ENCODE measurements at places on chromosomes 16 and 17. TPM values are rescaled to one million over a fixed set of nuclear protein-coding genes. Genes with fewer than 3 reads are reported as not detected.

- H3K27me3 ChIP-seq, result no peaks in the 10 kb centered on the region
- H3K36me3 ChIP-seq, result no peaks in the 10 kb centered on the region
- H3K27ac ChIP-seq, result no peak overlapping the region
- no peaks in the 10 kb centered on the region for H3K4me1 ChIP-seq
- DNase-seq, result no peak
- no peak overlapping the region for H3K4me3 ChIP-seq
These were observed 45.7 kb downstream of the TMEM186 start for GRCh38 chr16:8751481-8752311.

- H3K4me3 ChIP-seq, result no peak overlapping the region
- no peak overlapping the region for H3K27ac ChIP-seq
- H3K36me3 ChIP-seq, result peaks cover 4% of the 10 kb centered on the region
- no peak for DNase-seq
- no peaks in the 10 kb centered on the region for H3K27me3 ChIP-seq
These were observed 700.2 kb downstream of the KCNJ2 start for GRCh38 chr17:70869402-70870085.

DNA sequence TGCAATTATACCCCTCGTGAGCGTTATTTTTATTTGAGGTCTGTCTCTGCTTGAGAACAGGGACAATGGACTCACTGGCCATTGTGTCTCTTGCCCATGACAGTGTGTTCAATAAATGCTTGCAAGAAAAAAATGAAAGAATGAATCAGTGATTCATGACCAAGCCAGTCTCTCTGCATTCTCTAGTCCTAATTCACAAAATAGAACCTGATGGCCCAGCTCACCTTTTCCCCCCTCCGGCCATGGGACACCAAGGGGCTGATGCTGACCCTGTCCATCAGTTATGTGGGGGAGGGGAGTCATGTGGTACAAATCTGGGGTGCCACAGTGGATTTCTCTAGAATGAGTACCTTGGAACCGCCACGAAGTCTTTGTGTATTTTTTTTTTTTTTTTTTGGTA, 38.2 kb downstream of the CCDC42 start:
- H3K36me3 ChIP-seq, result peaks cover 6% of the 10 kb centered on the region
- H3K4me1 ChIP-seq, result no peaks in the 10 kb centered on the region
- peaks cover 5% of the 10 kb centered on the region for H3K27me3 ChIP-seq
- no peak overlapping the region for H3K4me3 ChIP-seq
- H3K27ac ChIP-seq, result no peak overlapping the region
- DNase-seq, result no peak

DNA sequence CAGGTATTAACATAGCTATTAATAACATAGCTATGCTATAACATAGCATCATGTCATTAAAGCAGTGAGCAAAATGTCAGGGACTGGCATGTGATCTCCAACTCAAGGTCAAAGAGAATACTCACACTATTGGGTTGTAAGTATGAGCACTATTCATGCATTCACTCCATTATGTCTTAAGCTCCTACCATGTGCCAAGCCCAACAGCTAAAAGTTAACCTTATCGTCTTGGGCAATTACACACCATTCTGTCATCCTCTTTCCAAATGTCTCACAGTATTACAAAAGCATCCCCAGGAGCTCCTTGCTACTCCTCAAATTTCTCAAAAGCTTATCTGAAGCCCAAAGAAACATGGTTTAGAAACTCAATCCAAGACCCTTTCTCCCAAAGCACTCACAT, 22.0 kb upstream of the NOG start:
- no peak overlapping the region for H3K4me3 ChIP-seq
- H3K27me3 ChIP-seq, result no peaks in the 10 kb centered on the region
- no peak overlapping the region for H3K27ac ChIP-seq
- H3K4me1 ChIP-seq, result 0 out of 2 replicates have a peak, but pooled peaks cover 2% of the 10 kb centered on the region
- no peaks in the 10 kb centered on the region for H3K36me3 ChIP-seq

- no peak for DNase-seq
- peaks cover 27% of the 10 kb centered on the region for H3K27me3 ChIP-seq
- H3K4me3 ChIP-seq, result peak overlapping the region; percentile 32
- no peaks in the 10 kb centered on the region for H3K36me3 ChIP-seq
- H3K27ac ChIP-seq, result no peak overlapping the region
These were observed 11.4 kb downstream of the CFAP97D1 start for GRCh38 chr17:43791589-43791988.

DNA sequence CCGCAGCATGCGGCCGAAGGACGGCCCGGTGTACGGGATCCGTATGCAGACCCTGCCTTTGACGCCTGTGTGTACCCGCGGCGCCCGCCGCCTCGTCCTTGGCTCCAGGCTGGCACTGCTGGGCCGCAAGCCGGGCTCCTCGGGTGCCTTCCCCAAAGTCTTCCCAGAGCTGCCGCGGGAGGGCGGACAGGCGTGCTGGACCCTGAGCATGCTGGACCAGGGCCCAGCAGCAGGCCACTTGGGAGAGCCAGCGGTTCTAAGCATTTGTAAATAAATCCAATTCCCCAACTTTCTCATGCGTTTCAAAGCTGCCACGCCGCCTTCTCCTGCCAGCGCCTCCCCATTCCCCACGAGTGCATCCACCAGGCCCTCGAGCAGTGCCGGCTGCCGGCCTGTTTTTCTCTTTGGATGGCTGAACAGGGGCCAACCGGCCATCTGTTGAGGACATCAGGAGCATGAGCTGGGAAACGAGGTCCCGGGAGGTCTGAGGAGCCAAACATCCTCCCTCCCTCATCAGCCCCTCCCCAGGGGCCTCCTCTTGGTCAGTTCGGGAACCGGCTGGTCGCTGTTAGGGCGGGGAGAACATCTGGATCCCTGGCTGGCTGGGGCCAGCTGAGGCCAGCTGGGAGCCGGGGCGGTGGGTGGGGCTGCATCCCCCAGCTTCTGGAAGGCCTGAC, 20.5 kb upstream of the PABPN1L start:
- no peak for DNase-seq
- no peak overlapping the region for H3K27ac ChIP-seq

- no peaks in the 10 kb centered on the region for H3K27me3 ChIP-seq
- no peak overlapping the region for H3K27ac ChIP-seq
- peaks cover 37% of the 10 kb centered on the region for H3K36me3 ChIP-seq
- no peak overlapping the region for H3K4me3 ChIP-seq
- no peak for DNase-seq
- H3K4me1 ChIP-seq, result 0 out of 2 replicates have a peak, but pooled peaks cover 3% of the 10 kb centered on the region
These were observed 17.1 kb downstream of the GGA3 start for GRCh38 chr17:75244133-75244866.

- peaks cover 64% of the 10 kb centered on the region for H3K4me1 ChIP-seq
- no peak for DNase-seq
- no peaks in the 10 kb centered on the region for H3K36me3 ChIP-seq
- H3K4me3 ChIP-seq, result no peak overlapping the region
These were observed 3.6 kb downstream of the CLEC19A start for GRCh38 chr16:19288872-19289799.

DNA sequence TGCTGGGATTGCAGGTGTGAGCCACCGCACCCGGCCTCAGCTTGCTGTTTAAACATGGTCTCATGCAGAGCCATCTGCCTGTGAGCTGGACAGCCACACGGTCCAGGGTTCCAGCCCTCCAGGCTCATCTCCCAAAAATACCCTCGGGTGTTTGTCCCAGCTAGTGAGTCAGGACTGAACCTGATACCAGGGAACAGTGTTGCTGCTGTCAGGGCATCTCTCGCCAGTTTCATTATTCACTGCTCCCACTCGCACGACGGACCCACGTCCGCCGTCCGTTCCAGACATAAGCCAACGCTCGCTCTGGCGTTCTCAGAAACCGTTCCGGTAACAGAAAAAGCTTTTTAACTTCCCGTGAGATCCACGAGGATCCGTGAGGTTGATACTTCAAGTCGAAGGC, 77.6 kb downstream of the NXN start:
- peak overlapping the region; percentile 89 for H3K27ac ChIP-seq
- H3K36me3 ChIP-seq, result no peaks in the 10 kb centered on the region
- no peak for DNase-seq
- H3K4me1 ChIP-seq, result peaks cover 76% of the 10 kb centered on the region
- H3K27me3 ChIP-seq, result no peaks in the 10 kb centered on the region
- H3K4me3 ChIP-seq, result no peak overlapping the region

- H3K36me3 ChIP-seq, result no peaks in the 10 kb centered on the region
- H3K27me3 ChIP-seq, result no peaks in the 10 kb centered on the region
- no peak overlapping the region for H3K4me3 ChIP-seq
- DNase-seq, result no peak
These were observed 315.6 kb downstream of the SNX29 start for GRCh38 chr16:12291989-12292759.

DNA sequence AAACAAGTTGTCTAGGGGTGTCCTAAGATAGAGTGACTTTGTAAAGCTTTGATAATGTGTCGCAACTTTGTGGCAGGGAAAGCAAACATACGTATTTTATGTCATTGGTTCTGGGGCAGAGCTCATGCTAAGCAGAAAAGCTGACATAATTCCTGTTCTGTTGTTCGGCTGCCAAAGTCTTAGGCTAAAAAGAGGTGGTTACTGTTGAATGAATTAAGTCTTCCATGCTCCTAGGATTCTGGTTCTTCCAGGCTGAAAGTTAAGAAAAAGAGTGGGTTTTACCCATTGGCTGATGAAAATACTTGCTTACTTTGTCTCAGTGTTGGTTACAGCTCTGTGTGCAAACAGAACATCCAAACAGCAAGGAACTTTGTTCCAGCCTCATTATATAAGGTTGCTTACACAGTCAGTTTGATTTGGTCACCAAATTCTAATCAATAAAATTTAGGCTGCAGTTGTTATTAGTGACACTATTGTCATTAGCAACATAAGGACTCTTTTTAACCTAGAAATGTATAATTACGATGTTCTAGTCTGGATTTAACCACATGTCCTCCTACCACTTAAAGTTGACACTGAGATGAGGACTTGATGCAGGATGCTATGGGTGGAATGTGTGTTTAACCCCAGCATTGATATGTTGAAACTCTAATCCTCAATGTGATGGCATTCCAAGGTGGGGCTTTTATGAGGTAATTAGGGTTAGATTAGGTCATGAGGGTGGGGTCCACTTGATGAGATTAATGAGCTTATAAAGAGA, 114.0 kb upstream of the GOT2 start:
- no peak overlapping the region for H3K27ac ChIP-seq
- no peaks in the 10 kb centered on the region for H3K27me3 ChIP-seq
- no peak overlapping the region for H3K4me3 ChIP-seq
- no peak for DNase-seq
- peaks cover 11% of the 10 kb centered on the region for H3K4me1 ChIP-seq
- peaks cover 11% of the 10 kb centered on the region for H3K36me3 ChIP-seq

DNA sequence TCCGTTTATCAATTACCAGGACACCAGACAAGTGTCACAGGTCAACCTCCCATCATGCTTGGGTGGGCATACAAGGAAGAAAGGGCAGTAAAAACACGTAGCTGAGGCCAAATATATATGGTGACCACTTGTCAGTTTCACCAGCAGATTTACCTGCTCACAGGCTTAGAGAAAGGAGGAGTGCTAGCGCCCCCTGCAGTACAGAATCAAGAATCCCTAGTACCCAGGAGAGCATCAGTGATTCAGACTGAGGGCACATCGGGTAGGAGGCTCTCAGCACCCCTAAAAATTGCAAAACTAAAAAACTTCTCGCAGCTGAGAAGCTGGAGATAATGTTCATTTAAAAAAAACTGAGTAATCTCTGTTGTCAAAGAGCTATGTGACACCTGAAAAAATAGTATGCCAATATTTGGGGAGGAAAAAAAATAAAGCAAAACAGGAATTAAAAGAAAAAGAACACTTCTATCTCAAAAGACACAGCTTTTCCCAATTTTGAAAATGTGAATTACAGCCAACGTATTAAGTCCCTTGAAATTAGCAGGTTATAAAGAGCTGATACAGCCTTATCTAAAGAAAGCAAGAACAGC, 21.2 kb upstream of the MON1B start:
- no peaks in the 10 kb centered on the region for H3K27me3 ChIP-seq
- H3K36me3 ChIP-seq, result no peaks in the 10 kb centered on the region
- H3K27ac ChIP-seq, result no peak overlapping the region
- peak; percentile 70 for DNase-seq

GRCh38 chr17:82065638-82066303, at the start of gene DUS1L:
Gene DUS1L, minus strand, starts transcription at chr17:82065804. Its CDS starts 745 bp downstream, at chr17:82065059.
- 0 out of 2 replicates have a peak, but pooled peaks cover 2% of the 10 kb centered on the region for H3K4me1 ChIP-seq
- no peaks in the 10 kb centered on the region for H3K36me3 ChIP-seq
- peak within 1 kb of the TSS; percentile 74 for H3K4me3 ChIP-seq
- DNase-seq, result peak; percentile 60
- H3K27me3 ChIP-seq, result peaks cover 2% of the 10 kb centered on the region

- H3K4me3 ChIP-seq, result no peak overlapping the region
- DNase-seq, result no peak
- H3K27ac ChIP-seq, result no peak overlapping the region
These were observed 55.6 kb upstream of the GCSH start for GRCh38 chr16:81151648-81152310.

GRCh38 chr16:56749672-56750491, 20.0 kb downstream of the NUP93 start:
- H3K4me1 ChIP-seq, result peaks cover 26% of the 10 kb centered on the region
- H3K36me3 ChIP-seq, result peaks cover 40% of the 10 kb centered on the region
- no peaks in the 10 kb centered on the region for H3K27me3 ChIP-seq
- no peak overlapping the region for H3K4me3 ChIP-seq
- no peak overlapping the region for H3K27ac ChIP-seq
- DNase-seq, result no peak

- H3K4me1 ChIP-seq, result no peaks in the 10 kb centered on the region
- DNase-seq, result no peak
- peaks cover 54% of the 10 kb centered on the region for H3K36me3 ChIP-seq
These were observed 19.7 kb upstream of the NDUFAB1 start for GRCh38 chr16:23615805-23616204.

DNA sequence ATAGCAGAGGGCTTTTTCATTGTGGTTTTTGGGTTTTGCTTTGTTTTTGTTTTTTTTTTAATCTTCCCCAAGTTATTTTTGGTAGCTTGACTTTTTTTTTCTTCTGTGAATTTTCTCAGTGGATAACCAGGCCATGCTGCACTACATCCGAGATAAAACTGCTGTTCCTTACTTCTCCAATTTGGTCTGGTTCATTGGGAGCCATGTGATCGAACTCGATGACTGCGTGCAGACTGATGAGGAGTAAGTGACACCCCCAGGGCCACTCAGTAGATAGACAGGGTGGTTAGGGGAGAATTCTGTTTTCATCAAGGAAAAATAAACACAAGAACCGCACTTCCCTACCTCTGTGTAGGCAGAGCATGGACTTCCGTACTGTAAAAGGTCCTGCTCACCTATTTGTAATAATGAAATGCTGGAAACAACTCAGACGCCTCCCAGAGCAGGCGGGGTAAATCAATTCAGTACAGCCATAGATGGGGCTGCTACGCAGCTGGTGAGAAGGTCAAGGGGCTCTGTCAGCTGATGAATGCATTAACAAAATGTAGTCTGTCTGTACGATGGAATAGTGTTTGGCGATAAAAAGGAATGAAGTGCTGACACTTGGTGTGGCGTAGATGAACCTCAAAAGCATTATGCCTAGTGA, 28.6 kb downstream of the CLEC16A start:
- no peaks in the 10 kb centered on the region for H3K27me3 ChIP-seq
- H3K4me3 ChIP-seq, result no peak overlapping the region
- DNase-seq, result no peak
- H3K4me1 ChIP-seq, result peaks cover 5% of the 10 kb centered on the region
- no peaks in the 10 kb centered on the region for H3K36me3 ChIP-seq

Gene TK2
- 7.6 TPM for total RNA-seq

Gene CLDN6
- 746 TPM for total RNA-seq

Gene CES3
- 3.3 TPM for total RNA-seq
